NCI-H1105 treated with DMSO at 0.1 percent for 48 hours (cell line): ENCODE measurements at places on chromosomes 1 and 21.
A peak's percentile ranks its signal among the peaks of the same experiment; 100 is the strongest.

DNA sequence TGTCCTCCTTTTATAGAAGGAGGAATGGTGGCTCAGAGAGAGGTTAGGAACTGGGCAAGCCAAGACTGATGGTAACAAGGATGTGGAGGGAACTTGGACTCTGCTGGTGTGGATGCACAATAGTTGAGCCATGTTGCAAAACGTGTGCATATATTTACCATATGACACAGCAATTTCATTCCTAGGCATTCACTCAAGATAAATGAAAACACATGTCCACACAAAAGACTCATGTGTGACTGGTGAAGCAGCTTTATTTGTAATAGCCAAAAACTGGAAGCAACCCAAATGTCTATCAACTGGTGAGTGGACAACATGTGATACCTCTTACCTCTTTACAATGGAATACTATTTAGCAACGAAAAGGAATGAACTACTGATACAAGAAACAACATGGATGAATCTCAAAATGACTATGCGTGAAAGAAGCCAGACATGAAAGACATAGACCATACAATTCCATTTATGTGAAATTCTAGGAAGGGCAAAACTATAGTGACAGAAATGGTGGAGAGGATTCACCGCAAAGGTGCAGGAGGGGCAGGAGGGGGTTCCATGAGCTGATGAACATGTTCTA, 36.2 kb downstream of the CAMK2N1 start:
- no peak for DNase-seq

DNA sequence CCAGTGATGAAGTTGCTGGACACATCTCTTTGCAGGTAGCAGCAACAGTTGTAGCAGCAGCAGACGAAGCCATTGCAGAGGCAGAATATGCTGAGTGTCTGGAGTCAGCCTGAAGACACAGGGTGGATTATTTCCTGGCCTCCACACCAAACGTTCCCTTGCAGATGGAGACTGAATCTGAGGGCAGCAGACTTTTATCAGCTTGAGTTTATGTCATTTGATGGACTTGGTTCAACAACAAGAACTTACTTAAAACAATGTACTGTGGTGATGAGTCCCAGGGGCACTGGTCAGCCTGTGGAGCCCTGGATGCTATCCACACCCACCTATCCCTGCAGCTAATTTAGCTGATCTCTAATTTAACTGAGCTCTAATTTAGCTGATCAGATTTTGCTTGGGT, 17.1 kb upstream of the MPZL1 start:
- DNase-seq = no peak

- DNase-seq = no peak
These were observed 1.9 kb downstream of the TMEM53 start for GRCh38 chr1:44672254-44672955.

- DNase-seq = no peak
These were observed 58.9 kb upstream of the TRABD2B start for GRCh38 chr1:48055876-48056764.

DNA sequence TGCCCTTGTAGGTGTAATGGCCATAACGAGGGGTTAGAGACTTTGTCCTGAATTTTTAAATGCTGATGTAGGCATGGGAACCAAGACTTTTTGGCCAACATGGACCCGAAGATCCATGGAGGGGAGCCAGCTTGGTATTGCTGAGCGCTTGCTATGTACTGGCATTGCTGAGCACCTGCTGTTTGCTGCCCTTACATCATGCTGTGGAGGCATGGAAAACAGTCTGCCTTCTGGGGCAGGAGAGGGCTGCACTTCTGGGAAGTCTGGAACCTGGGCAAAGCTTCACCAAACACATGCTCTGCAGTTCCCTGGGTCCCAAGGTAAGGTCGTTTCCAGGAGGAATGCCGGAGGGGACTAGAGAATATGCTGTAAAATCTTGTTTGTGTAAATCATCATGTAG, 86.3 kb upstream of the CNIH3 start:
- no peak for DNase-seq

DNA sequence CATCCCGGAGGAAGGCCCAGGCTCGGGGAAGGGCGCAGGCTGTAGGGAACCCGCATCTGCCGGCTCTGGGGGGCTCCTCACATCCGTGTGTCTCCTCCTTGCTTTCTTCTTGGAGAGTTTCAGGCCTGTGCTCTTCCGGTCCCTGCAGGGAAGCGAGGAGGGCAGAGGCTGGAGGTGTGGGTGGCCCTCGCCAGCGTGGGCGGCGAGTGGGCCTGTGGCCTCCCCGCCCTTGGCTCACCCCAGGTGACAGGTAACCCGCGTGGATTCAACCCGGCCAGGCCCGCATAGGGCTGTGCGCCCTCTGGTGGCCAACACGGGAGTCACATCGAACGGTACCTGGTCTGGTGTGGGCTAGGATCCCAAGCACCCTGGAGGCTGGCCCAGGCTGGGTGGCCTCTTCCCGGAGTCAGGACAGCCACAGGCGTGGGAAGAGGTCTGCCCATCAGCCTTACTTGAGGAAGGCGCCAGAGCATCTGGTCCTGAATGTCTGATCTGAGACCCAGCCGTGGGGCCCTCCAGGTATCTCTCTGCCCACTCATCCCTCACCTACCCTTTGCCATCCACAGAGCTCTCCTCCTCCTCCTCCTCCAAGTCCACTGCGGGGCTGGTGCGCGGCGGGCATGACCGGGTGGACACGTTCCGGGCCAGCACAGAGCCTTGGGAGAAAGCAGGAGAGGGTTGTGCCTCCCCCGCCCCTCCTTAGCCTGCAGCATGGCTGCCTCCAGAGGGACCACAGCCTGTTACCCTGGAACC, 9.6 kb upstream of the TNFRSF25 start:
- DNase-seq = peak; percentile 43

GRCh38 chr1:200081969-200082245, 54.4 kb downstream of the NR5A2 start:
- DNase-seq = no peak

DNA sequence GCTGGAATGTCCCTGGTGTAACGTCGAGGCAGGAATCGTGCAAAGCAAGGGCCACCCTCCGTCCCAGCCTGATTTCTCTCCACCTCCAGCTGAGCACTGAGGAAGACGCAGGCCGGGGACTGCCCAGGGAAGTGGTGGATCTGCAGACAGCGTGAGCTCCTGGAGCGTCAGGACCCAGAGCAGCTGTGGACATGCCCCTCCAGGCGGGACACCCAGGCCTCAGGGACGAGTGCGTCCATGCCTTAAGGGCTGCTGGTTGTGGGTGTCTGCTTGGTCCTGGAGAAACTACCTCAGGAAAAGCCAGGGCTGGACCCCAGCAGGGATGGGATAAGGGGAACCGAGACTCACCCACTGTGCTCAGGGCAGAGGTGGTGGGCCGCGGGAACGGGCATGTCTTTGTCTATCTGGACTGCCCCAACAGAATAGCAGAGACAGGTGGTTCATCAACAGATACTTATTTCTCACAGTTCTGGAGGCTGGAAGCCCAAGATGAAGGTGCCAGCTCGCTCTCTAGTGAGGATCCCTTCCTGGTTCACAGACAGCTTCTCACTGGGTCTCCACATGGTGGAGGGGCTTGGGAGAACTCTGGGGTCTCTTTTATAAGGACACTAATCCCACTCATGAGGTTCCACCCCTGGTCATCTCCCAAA, 5.8 kb upstream of the MMEL1 start:
- DNase-seq = no peak

DNA sequence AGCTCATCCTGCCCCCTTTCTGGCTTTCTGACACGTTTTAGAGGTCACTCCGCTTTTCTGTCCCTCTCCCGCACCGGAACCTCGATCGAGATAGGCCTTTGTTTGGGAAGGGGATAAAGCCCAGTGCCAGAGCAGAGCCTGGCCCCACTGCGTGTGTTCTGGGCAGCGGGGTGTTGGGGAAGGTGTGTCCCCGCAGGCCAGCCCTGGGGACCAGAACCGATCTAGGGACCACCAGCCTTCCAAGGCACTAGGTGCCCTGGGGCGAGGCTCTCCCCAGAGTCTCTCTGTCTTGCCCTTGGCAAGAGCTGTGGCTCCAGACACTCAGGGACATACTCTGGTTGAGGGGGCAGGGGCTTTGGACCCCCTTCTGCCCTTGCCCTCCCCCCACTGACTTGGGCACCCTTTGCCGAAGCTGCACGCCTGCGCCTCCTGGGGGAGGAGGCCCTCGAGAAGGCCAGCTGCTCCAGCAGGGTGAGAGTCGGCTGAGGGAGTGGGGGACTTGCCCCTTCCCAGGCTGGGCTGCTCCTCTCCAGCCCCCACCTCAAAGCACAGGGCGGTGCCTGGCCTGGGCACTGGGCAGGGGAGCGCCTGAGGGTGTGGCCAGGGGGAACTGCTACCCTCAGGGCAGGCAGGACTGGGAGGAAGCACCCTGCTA, 16.4 kb downstream of the PRXL2B start:
- DNase-seq = no peak

DNA sequence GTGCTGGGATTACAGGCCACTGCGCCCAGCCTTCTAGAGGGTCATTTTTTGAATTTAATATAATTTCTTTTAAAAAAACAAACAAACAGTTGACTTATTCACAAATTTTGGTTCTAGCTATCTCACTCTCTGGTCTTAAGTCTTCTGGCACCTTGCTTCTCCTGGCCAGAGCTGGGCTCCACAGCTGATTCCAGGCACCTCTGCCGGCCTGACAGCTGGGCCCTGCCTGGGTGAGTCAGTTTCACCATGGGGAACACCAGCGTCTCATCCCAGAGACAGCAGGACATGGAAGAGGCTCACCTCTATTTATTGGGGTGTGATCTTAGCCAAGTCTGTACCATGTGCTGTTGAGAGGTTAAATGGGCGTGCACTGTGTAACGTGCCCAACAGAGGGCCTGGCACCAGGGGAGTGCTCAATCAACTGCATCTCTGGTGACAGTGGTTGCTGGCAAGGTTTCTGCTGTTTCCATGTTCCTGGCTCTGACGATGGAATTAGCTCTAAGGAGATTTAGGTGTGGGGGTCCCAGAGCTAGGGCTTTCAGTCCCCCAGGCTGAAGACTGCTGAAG, 956 bp downstream of the CPLANE2 start:
- peak; percentile 78 for DNase-seq

- DNase-seq = no peak
These were observed 33.5 kb upstream of the ITPKB start for GRCh38 chr1:226772446-226773139.

- peak; percentile 26 for DNase-seq
These were observed 32.9 kb downstream of the GRHL3 start for GRCh38 chr1:24351918-24352627.

DNA sequence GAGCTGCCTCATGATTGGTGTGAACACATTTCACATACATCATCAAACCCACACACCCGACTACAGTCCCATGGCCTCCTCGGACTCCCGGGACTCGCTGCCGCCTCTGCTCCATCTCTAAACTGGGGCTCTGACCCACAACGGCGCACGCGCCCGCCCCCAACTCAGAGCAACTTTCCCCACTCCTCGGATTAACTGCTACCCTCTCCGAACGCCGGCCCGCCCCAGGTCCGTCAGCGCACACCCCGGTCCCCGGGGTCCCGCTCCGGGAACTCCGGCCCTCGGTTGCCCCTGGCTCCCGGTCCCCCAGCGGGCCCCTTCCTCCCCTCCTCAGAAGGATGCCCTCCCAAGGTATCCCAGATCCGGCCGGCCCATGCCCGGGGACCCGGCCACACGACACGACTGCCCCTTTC, 740 bp downstream of the DSTYK start:
- DNase-seq = peak; percentile 25

DNA sequence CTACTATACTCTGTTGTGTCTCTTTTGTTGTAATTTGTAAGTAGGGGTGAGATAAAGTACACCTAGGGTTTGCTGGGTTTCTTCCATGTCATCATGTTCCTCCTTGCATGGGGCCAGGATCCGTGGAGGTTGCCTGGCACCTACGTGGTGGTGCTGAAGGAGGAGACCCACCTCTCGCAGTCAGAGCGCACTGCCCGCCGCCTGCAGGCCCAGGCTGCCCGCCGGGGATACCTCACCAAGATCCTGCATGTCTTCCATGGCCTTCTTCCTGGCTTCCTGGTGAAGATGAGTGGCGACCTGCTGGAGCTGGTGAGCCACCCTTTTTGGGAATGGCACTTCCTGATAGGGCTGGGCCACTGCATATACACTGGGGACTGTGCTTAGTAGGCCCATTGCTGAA, 4.4 kb downstream of the PCSK9 start:
- DNase-seq = no peak

GRCh38 chr1:60672449-60672848, 409.9 kb upstream of the NFIA start:
- DNase-seq = no peak

GRCh38 chr1:200547386-200547785, 73.2 kb downstream of the KIF14 start:
- DNase-seq = no peak

- DNase-seq = no peak
These were observed 328.5 kb downstream of the FAM72C start for GRCh38 chr1:143643148-143643885.

GRCh38 chr1:151715726-151716404, 738 bp downstream of the CELF3 start:
- peak; percentile 77 for DNase-seq

- DNase-seq = no peak
These were observed 20.0 kb upstream of the ALDH4A1 start for GRCh38 chr1:18922319-18922726.

DNA sequence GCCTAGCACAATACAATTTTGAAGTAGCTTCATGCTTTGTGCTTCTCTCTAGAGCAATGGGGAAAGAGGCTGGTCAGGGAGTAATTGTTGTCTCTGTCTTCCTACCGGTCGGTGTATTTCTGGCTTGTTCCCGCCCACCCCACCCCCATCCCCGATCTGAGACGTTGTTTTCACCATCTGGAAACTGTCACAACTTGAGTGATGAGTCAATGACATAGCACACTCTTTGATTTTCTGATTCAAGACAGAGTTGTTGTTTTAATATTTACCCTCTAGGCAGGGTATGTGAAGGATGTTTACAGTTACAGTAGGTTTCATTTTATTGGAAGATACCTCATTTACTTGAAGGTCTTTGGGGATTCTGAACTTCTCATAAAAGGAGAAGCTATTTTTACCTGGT, 7.0 kb downstream of the IL12RB2 start:
- DNase-seq = no peak

DNA sequence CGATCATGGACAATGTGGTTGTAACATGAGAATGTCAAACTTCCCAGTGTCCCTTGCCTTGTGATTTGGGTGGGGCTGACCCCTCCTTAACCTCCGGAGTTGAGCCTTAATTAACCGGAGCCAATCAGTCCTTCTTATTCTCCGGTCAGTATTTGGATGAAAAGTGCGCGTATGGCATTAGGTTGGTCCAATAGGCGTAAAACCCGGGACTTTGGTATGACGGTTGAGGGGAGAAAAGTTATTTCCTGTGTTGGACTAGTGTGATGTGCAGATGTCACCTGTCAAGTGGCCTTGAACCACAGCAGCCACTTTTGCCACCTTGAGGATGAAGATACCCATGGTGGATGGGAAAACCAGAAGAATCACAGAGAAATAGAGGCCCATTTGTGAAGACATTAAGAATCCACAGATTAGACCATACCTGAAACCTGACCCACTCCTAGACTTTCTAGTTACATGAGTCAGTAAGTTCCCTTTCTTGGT, 5.1 kb downstream of the PAFAH2 start:
- DNase-seq = no peak

- DNase-seq = no peak
These were observed 107.4 kb downstream of the TBX19 start for GRCh38 chr1:168387781-168388760.
